ENCODE measurements at places on chromosomes 3 and 15. TPM values are rescaled to one million over a fixed set of nuclear protein-coding genes. Genes with fewer than 3 reads are reported as not detected.
A peak's percentile ranks its signal among the peaks of the same experiment; 100 is the strongest.

LYZL4 gene
- not detected for total RNA-seq

DNA sequence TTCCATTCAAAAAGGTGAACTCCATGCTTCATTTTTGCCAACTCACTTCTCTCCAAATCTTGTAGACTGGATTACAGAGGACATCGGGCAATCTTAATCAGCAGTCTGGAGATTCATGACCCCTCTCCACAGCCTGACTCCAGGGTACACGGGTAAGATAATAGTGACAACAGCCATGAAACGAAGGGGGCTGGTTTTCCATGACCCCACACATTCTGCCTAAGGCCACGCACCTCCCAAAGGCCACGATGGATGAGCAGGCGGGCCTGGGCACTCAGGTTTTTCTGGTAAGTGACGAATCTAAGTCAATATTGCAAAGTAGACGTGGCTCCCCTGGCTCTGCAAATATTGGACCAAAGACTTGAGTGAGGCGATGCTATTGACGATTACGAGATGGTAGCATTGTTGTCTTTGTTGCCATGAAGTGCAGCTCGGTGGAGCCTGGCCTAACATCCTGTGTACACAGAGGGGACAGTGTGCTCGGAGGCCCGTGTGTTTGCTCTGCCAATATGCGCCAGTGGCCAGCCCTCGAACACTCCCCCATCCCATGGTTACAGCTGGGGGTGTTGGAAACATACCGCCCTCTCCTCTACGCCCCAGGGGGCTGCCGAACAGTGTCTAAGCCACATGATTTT is 119.1 kb downstream of the OPA1 start:
- H3K4me3 ChIP-seq, result no peak overlapping the region
- no peak for DNase-seq
- H3K36me3 ChIP-seq, result no peaks in the 10 kb centered on the region

WDR93 gene
- total RNA-seq, result 3.9 TPM

DNA sequence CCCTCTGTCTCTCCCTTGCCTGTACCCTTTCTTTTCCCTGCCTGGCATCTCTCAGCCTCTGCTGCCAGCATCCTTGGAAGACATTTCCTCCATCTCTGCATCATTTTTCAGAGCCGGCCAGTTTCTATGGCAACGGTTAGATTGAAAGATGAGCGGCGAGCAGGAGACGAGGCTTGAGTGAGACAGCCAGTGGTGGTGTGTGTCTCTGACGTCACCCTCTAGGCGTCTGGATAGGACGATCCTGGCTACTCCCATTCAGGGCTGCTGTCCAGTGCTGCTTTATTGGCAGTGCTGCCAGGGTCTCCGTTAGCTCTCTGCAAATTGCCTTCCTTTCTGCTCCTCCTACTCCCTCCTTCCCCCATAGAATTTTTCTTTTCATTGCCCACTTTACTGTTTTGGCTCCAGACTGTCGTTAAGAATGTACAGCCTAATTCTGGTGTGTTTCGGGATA is 57.9 kb downstream of the TRAK1 start:
- H3K36me3 ChIP-seq, result no peaks in the 10 kb centered on the region
- DNase-seq, result peak; percentile 91
- H3K27me3 ChIP-seq, result no peaks in the 10 kb centered on the region
- H3K4me3 ChIP-seq, result peak overlapping the region; percentile 59

DNA sequence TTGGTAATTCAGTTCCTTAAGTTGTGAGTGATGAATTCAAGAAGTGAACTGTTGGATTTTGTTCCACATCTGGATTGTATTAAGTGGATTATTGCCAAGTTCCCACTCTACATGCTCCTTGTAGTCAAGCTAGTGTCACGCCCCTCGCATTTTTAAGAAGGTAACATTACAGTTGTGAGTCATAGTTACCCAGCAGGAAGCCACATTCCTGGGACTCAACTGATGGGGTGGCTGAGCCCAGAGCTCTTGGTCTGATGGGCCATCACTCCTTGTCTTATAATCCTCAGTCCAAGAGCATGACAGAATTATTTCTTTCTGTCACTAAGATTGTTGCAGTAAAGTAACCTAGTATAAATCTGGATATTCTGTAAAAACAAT is 102.7 kb downstream of the PTPRG start:
- H3K4me3 ChIP-seq, result peak overlapping the region; percentile 4
- no peak for DNase-seq
- H3K36me3 ChIP-seq, result no peaks in the 10 kb centered on the region
- H3K4me1 ChIP-seq, result peaks cover 3% of the 10 kb centered on the region
- no peaks in the 10 kb centered on the region for H3K27me3 ChIP-seq
